Left renal pelvis (tissue), 4 donors: ENCODE measurements at places on chromosomes 3 and 15.

DNA sequence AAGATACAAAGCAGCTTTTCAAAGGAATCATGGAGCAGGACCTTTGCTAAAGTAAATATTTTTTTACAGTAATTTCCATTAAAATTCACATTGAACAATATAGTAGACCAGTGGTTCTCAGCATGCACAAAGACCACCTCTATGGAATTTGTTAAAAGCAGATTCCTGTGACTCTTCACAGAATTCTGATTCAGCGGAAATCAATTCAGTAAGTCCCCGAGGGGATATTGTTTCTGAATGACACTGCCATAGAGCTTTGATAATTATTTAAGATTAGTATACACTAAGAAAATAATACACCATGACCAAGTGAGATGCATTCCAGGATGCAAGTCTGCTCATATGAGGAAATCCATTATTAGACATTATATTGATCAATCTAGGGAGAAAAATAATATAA lies 161.9 kb upstream of the TNIK start:
- no peak for DNase-seq

DNA sequence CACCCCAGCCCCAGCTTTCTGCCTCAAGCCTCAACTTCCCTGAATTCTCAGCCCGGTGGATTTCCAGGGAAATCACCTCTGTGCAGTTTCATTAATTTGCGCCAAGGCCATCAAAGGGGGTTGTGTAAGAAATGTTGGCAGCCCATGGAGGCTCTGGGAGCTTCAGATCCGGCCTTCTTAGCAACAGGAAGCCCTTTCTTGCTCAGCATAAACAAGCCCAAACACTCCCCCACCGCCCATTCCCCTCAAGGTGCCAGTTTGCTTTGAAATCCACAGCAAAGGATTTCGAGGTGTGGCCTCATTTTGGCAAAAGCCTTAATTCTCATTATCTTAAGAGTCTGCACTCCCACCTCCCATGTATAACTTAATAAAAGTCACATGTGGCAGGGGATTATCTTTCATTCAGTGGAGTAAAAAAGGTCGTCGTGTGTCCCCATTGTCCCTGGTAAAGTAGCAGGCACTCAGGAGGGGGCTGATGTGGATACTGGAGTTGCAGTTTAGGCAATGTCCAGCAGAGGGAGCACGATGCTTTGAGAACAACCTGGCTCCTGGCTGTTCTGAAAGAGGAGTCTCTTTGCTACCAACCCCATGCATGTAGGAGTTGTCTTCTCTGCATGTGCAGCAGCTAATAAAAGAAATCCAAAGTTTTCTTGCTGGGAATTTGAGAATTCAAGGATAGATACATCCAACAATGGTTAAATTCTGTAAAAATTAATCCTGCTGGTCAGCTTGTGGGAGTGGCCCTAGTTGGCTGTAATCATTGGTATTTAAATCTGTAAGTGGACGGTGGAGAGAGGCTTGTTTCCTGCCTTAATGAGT lies 39.5 kb downstream of the EBLN2 start:
- DNase-seq = peak; percentile 78

- no peak for DNase-seq
Observed at GRCh38 chr15:83567318-83567717, 86.6 kb upstream of the ADAMTSL3 start.

DNA sequence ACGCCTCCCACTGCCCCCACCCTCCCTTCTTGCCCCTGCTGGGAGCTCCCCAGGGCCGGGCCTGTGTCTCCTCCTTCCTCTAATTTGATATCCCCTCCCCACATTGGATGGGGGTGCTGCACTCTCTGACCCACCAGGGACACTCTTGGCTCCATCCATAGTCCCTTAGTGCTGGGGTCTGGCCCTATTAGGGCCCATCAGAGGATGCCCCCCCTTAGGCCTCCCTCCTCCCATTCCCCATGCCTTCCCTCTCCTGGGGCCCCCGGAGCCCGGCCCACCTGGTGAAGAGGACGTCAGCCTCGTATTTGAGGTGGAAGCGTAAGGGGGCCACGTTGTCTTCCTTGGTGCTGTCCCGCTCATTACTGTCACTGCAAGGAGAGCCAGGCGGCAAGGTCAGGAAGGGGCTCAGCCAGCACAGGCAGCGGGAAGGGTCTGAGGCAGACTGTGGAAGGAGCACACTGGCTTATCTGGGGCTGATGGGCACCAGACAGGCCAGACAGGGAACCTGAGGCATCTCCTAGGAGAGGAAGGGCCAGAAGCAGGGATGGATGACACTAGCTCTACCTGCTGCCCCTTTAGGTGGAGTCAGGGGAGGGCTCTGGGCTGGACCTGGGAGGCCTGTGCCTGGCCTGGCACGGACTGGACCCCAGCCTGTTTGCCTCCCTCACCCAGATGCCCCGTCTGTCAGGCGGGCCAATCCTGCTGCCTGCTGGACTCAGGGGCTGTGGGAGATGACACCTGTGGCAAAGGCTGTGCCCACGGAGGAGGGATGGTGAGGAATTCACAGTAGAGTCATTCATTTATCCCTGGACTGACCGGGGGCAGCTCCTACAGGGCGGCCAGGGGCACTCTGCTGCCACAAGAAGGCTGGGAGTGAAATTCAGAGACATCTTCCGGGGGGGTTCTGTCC lies 36.2 kb downstream of the FEM1B start:
- no peak for DNase-seq

GRCh38 chr3:37249294-37249693 lies 74.9 kb upstream of the LRRFIP2 start:
- no peak for DNase-seq

DNA sequence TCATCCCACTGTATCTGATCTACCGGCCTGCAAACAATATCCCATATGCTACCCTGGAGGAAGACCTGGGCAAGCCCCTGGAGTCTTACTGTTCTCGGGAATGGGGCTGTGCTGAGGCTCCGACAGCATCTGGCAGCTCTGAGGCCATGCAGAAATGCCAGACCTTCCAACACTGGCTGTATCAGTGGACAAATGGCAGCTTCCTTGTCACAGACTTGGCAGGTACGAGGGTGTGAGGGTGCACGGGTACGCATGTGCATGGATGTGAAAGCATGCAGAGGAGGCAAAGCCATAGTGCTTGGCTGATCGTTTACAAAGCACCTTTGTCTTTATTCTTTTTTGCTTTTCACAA lies 20.0 kb upstream of the SLC28A1 start:
- no peak for DNase-seq

GRCh38 chr3:184258926-184259325 lies 2.4 kb downstream of the CAMK2N2 start:
- DNase-seq = no peak

DNA sequence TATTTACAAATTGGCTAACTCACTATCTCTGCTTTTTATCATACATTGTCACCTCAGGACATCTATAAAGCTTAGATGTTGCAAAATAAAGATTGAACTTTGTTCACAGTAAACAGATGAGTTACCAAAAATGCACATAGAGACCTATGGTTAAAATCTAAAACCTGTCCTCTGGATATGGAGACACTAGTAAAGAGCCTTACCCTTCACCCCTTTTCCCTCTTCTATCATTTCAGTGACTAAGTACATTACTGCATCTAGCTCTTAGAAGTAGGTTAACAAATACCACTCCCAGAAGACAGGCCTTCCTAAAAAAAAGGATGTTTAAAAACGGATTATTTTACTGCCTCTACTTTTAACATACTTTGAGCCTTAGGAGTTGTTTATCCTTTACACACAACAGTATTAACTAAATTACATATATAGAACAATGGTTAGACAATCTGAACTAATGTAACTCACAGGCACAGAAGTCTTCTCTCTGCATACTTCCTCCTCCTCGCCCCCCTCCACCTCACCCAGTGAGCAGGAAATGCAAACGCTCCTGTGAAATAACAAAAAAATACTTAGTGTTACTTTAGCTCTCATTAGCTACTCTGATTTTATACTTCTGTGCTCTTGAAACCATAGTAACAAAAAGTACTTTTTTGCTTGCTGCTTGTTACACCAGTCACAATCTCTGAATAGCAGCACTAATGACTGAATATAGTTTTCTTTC lies 23.3 kb downstream of the IREB2 start:
- no peak for DNase-seq

- DNase-seq = no peak
Observed at GRCh38 chr15:63718590-63719035, 115.1 kb downstream of the HERC1 start.

- DNase-seq = no peak
Observed at GRCh38 chr3:187293516-187294430, 2.2 kb upstream of the MASP1 start.

- no peak for DNase-seq
Observed at GRCh38 chr15:94231723-94232468, 535 bp downstream of the MCTP2 start.

- DNase-seq = no peak
Observed at GRCh38 chr15:77988347-77989295, 88.9 kb downstream of the TBC1D2B start.

DNA sequence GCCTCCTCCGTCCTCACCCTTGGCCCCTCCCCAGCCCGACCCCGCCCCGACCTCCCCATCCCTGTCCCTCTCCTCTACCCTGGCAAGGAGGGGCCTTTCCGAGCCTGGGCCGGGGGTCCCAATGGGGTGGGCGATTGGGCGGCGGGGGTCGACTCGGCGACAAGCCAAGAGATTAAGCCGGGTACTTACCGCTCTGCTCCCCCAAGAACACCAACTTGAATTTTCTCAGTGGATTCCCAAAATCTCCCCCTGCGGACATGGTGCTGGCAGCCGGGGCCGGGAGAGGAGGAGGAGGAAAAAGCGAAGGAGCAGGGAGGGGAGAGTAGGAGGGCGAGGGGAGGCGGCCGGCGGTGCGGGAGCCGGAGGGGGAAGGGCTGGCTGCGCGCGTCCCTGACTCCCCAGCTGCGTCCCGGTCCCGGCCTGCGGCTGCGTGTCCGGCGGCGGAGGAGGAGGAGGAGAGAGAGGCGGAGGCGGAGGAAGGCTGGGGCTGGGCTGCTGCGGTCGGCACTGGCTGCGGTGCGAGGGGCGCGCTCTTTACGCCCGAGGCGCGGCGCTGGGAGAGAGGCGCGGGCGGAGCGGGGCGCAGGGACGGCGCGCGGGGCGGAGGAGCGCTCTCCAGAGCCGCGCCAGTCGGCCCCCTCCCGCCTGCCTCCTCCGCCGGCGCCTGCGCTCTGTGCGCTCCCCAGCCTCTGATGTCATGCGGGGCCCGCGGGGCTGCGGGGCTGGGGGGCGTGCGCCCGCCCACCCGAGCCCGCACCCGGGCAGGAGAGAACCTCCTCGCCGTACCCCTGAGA lies at the start of gene RAB6B:
TSS of gene RAB6B (minus strand) at position 675 of the 794 bp plus-strand sequence. CDS start at position 259, 416 bp downstream.
- peak; percentile 32 for DNase-seq

- no peak for DNase-seq
Observed at GRCh38 chr3:124532071-124532470, 198.2 kb upstream of the UMPS start.

- no peak for DNase-seq
Observed at GRCh38 chr3:65539616-65540015, 499.1 kb downstream of the MAGI1 start.

- DNase-seq = no peak
Observed at GRCh38 chr3:77102951-77103769, 63.3 kb downstream of the ROBO2 start.

DNA sequence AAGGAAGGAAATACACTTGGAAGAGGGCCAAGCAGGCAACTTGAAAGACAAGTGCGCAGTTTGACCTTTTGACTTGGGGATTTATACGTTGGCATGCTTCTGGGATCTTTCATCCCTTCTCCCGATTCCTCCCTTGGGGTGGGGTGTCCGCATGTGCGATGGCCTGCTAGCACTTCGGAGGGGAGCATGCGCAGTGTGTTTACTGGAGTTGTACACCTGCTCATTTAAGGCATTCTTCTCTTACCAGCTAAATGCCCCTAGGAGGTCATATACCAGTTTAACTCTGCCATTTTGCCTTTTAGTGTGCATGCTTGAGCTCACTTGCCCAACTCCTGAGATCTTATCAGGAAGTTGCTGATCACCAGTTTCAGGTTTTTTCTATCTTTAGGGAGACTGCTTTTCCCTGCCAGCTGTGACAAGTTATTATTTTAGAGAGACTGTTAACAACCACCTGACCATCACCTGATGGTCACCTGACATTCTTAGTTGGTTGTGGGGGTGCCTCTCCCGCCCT lies 63.5 kb downstream of the BFSP2 start:
- no peak for DNase-seq

- no peak for DNase-seq
Observed at GRCh38 chr3:38949994-38950393, 101.8 kb downstream of the SCN11A start.

DNA sequence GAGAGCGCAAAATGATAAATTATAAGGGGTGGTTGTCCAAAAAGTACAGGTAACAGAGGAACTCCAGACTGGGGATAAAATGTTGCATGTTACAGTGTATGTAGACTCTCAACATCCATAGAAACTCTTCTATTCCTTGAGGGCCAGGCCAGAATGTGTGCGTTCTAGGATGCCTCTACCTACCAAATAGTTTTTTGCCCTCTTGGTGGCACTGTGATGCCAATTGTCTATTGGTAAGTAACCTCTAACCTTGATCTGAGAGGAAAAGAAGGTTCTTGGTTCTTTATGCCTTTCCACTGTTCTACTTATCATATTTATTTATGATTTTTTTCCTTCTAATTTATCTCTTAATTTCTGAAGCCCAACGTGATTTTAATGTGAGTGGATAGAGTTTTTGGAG lies 424.6 kb downstream of the GRM7 start:
- no peak for DNase-seq

DNA sequence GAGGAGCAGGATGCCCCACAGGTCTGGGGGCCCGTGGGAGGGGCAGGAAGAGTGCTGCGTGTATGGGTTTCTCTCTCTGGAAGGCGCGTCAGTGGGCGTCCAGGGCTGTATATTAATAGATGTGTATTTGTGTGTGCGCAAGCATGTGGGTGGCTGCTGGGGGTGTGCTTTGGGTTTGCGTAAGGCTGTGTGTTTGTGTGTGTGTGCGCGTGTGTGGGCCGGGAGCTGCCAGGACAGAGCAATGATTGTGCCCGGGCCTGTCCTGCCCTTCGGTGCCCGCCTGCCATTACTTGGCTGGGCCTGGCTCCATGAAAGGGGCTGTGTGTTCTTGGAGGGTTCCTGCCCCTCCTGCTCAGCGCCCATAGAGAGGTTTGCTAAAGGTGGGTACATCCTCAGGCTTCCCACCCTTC lies 16.3 kb downstream of the CSPG4 start:
- DNase-seq = no peak

DNA sequence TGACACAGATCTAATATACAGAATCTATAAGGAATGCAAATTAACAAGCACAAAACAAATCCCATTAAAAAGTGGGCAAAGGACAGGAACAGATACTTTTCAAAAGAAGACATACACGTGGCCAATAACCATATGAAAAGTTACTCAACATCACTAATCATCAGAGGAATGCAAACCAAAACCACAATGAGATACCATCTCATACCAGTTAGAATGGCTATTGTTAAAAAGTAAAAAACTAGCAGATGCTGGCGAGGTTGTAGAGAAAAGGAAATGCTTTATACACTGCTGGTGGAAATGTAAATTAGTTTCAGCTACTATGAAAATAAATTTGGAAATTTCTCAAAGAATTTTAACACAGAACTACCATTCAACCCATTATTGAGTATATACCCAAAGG lies 50.7 kb downstream of the ADAMTS17 start:
- DNase-seq = no peak

DNA sequence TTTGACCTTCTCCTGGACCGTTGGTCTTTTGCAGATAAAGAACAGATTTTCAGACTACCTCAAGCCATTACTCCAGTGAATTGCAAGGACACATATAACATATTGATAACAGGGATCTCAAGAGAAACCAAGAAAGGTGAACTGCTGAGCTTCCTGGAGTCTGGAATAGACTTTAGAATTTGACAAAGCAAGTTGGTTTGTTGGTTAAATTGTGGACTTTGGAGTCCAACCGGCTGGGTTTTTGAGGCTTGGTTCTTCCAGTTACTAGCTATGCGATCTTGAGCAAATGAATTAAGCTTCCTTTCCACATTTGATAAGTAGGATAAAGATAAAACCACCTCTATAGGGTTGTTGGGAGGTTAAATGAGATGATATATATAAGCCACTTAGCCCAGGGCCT lies 233.1 kb downstream of the SHQ1 start:
- DNase-seq = no peak
